ENCODE measurements at places on chromosomes 12 and 14.

GRCh38 chr12:71405884-71406283 lies 33.7 kb upstream of the LGR5 start:
- no peak for DNase-seq

DNA sequence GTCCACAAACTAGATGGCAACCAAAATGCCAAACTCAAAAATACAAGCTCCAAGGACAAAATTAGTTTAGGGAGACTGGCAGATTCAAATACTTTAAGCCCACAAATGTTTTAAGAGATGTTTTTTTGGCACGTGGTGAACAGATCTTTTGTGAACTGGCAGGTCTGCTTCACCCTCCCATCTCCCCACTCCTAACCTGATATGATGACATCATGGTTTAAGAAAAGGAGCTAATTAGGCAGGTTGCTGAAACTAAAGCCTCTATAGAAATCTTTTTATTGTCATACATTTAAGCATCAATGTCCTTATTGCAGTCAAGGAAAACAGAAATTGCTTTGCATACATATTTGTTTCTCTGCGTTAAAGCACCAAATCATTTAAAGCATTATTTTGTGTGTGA lies 5.8 kb downstream of the LRIG3 start:
- DNase-seq: no peak

GRCh38 chr14:74019408-74020137 lies 424 bp downstream of the BBOF1 start:
- DNase-seq: no peak

DNA sequence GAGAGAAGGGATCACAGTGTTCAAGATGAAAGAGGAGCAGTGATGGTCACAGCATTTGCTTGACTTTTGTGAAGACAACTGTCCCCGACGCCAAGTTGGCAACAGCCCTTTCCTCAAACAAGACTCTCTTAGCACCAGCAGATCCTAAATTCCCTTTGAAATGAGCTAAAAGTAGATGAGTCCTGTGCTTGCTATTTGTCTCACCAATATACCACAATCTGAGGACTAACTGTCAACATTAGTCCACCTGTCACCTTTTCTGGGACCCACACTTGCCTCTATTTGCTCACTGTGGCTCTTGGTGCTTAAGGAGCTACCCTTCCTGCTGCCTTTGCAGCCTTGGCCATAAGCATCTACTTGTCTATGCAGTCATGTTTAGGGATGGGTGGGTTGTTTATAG lies 47.4 kb upstream of the COL2A1 start:
- no peak for DNase-seq

- no peak for DNase-seq
Measured at GRCh38 chr12:56721216-56721615, 3.9 kb downstream of the NACA start.

GRCh38 chr12:269191-269590 lies 6.6 kb upstream of the SLC6A13 start:
- DNase-seq: no peak

- no peak for DNase-seq
Measured at GRCh38 chr12:27672051-27672450, 24.2 kb upstream of the REP15 start.

GRCh38 chr12:101564912-101565311 lies 29.9 kb upstream of the MYBPC1 start:
- DNase-seq: no peak

DNA sequence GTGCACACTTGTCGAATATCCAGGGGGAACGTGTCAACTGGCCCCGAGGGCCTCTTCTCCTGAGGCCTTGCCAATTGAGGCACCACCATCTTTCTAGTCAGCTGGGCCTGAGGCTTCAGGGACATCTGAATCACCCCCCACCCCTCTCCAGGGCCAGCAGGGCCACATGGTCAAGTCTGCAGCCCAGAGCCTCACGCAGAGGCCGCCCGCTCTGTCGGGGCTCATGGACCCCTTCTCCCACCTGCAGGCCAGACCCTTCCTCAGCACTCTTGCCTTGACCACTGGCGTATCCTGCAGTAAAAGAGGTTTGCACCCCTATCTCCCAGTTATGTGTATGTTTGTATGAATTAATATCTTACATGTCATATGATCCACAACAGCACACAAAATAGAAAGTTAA lies 182.3 kb downstream of the CALM1 start:
- DNase-seq: no peak

DNA sequence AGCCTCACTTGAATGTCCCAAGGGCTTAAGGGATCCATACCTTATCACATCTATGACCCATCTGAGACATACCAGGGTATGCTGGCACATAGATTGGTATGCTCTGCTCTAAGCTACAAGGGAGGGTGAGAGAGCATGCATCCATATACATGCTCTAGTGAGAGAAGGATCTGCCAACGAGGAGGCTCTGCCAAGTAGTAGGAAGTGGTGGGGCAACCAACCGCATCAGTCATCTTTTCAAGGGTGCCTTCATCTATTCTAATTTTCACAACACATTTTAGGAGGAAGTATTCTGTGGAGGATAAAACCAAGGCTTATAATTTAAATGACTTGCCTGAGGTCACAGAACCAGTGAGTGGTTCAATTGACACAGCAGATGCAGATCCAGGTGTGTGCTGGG lies 6.6 kb upstream of the PPM1A start:
- no peak for DNase-seq

GRCh38 chr14:77914073-77914721 lies 114.3 kb downstream of the ADCK1 start:
- no peak for DNase-seq

- DNase-seq: no peak
Measured at GRCh38 chr12:54475537-54475936, 2.1 kb upstream of the GTSF1 start.

GRCh38 chr12:98180603-98181002 lies 334.8 kb upstream of the TMPO start:
- no peak for DNase-seq

DNA sequence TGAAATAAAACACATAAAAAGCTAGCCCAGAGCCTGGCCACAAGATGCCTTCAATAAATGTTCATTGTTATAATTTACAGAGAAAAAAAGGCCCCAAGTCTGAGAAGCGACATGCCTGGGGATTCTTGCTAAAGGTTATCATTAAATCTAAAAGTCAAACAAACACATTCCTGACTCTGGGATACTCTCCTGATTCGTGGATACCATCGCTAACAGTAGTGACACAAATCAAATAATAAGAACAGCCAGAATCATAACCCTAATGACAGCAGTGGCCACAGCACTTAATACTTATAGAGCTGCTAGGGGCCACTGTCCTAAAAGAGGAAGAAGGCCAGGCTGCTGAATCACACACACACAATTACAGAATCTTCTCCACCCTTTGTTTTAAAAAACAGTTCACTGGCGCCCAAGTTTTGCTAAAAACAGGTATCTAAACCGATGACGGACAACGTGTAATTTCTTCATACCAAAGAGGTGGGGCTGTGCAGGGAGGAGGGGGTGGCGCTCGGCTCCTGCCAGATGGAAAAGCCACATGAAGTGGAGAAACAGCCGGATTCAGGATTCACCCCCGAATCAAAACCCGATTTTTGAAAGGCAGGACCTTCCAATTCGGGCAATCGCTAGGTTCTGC lies 1.2 kb downstream of the CLIP1 start:
- no peak for DNase-seq

DNA sequence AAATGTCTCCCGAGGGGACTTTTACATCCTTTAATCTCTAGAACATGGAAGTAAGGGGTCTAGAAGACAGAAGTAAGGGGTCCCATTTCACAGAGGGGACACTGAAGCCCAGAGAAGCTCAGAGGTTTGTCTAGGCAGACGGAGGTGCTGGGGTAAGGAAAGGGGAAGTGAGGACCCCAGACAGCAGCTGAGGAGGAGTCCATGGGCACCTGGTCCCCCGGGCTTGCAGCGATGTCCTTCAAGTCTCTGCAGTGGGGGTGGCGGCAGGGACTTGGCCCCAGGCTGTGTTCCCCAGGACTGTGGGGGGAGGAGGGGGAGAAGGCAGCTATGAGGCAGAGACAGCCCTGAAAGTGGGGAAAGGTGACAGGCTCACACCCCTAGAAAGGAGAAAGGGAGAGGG lies 30.7 kb downstream of the DTX1 start:
- DNase-seq: no peak

GRCh38 chr12:106982229-106982628 lies 4.7 kb downstream of the MTERF2 start:
- no peak for DNase-seq

- no peak for DNase-seq
Measured at GRCh38 chr12:10227648-10228047, 15.0 kb downstream of the GABARAPL1 start.

All from activated CD4-positive, CD25-positive, alpha-beta regulatory T cell treated with anti-CD3 and anti-CD28 coated beads, Interleukin-2, amount 50 U/mL, for 16 hours (primary cell).